Suprapubic skin (tissue), 4 donors: ENCODE measurements at places on chromosomes 1 and 21.

DNA sequence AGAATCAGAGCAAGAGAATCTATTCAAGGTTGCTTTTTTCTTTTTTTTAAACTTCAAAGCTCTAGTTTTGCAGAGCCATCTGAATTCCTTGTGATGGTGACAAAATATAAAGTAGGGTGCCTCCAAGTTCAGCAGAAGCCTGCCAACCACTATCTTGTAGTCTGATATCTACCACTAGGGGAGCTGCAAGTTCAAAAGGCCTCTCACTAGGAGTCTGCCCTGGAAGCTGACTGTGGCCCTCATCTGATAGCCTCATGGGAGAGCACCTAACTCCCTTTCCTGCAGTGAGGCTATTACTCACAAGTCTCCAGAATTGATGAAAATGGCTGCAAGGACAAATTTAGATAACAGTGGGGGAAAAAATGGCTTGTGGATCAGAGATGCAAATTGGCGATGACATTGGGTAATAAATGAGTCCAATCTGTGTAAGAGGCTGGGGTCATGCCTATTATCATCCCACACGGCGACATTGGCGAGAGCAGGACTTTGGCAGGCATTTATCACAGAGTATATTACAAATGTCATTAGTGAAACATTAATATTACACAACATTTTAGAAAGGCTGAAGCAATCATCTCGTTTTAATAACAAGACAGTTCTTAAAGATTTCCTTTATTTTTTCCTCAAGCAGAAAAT lies 10.7 kb upstream of the ZP4 start:
- DNase-seq = no peak

- no peak for DNase-seq
These were observed 29.6 kb downstream of the TSNAX start for GRCh38 chr1:231557898-231558707.

DNA sequence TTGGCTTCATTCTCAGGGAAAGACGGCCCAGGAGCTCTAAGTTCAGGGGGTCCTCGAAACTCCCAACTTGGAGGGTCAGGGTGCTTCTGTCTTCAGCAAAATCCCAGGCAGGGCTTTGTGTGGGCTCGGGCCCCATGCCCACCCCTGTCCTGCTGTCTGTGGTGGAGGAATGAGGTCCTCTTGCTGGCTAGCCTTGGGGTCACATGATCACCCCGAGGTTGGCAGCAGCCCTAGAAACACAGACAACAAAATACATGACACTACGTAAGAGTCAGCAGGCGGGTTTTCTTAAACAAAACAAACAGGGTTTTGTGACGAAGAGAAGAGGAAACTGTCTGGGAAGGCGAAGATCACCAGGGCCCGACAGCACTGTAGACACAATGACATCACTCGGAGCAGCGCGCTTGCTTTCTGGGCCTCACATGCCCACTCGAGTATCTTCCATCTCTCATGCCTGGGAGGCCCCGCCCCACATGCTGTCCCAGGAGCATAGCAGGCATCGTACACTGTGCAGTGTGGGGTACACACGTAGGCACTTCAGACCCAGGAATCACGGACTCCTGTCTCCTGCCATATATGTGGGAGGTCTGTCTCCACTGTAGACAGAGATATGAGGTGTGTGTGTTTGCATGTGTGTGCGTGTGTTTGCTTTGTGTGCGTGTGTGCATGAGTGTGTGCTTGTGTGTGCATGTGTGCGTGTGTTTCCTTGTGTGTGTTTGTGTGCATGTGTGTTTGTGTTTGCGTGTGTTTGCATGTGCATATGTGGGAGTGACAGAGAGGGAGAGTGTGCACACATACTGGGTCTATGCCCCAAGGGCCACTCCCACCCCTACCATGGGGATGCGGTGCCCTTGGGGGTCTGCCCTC lies 94.7 kb downstream of the SIK1 start:
- DNase-seq = no peak

GRCh38 chr1:150168960-150169601 lies 19.4 kb downstream of the PLEKHO1 start:
- no peak for DNase-seq

DNA sequence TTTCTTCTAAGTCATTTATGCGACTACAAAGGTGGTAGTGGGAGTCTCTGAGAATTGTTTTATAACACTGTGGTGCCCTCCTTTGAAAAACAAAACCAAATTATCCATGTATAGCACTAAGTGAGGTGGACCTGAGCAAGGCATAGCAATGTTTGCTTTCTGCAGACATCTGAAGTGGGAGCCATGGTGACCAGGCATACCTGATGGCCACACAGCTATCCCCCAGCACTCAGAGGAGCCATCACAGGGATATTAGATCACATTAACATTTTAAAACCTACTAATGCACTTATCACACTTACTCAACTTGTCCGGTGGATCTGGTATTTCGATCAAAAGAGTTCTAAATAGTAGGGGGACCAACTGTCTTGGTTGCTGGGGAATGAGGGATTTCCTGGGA lies 24.8 kb upstream of the AVPR1B start:
- no peak for DNase-seq

GRCh38 chr1:170156594-170156993 lies 10.8 kb downstream of the NTMT2 start:
- no peak for DNase-seq

GRCh38 chr1:195580988-195581387 lies 1027.3 kb downstream of the KCNT2 start:
- no peak for DNase-seq

DNA sequence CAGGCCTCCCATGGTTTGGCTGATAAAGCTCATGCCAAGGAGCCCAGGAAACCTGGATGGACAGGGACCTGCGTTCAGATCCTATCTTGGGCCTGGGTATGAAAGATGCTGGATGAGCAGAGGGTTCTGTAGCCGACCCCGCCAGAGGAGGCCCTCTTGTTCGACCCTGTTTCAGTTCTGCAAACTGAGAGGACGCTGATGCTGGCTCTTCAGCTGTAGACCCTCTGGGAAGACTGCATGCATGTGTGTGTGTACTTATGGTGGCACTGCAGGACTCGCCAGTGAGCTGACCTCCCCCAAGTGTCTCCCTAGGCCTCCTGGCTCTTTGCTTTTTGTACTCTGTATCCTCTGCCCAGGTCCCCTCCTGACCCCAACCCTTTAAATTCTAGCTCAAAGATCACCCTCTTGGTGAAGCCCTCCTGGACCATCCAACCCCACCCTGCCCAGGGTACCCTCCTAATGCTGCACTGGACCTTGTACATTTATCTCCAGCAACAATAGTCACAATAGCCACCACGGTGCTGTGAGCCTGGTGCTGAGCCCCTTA lies 1.6 kb downstream of the EPS8L3 start:
- no peak for DNase-seq

- peak; percentile 89 for DNase-seq
These were observed 558 bp downstream of the PFKL start for GRCh38 chr21:44300262-44300959.

- no peak for DNase-seq
These were observed 120.9 kb upstream of the KIAA1614 start for GRCh38 chr1:180791806-180792205.

- no peak for DNase-seq
These were observed 32.4 kb upstream of the CTTNBP2NL start for GRCh38 chr1:112363636-112364035.

DNA sequence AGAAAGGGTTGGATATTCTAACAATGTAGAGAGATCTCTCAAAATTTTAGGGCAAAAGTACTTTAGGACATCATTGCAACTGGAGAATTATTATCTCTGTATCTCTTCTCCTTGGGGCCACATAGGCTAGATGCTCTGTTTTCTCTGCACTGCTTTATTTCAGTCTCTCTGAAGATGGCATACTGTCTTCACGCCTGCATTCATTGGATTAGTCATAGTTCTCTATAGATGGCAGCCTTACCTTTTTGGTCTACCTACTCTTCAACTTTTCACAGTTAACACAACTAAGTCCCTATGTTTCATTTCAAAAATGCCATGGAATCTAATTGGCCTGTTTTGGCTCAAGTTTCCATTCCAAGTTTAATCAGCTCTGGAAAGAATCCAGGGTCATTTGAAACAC lies 1623.3 kb upstream of the B3GALT2 start:
- no peak for DNase-seq

DNA sequence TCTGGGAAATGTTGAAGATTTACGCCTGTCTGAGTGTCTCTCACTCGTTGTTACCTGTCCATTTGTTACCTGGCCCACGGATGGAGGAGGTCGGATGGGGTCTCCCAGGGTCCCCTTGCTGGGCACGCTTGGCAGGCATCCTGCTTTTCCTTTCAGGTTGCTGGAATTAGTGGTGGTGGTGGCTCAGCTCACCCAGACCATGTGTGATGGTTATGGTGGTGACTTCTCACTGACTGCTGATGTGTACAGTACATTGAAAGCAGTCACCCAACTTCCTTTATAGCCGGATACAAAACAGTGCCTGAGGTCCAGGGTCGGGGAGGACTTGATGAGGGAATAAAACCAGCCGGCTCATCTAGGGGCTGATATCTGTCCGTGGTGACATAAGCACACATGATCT lies 19.5 kb downstream of the MAPKAPK2 start:
- peak; percentile 50 for DNase-seq

DNA sequence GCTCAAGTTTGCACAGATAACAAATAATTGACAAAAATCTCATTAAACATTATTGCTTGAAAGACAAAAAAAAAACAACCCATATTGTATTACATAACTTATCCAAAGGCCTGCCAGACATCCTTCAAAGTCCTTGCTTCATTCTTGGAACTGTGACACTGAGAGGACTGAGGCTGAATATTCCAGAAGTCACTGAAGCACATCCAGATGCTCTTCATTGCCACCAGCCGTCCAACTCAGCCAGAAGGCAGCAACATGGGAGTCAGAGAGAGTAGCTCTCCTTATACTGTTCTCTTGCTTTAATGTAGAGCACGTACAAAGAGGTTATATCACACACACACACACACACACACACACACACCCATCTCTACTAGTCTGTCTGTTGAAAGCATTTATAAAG lies 755.0 kb downstream of the LTN1 start:
- no peak for DNase-seq

DNA sequence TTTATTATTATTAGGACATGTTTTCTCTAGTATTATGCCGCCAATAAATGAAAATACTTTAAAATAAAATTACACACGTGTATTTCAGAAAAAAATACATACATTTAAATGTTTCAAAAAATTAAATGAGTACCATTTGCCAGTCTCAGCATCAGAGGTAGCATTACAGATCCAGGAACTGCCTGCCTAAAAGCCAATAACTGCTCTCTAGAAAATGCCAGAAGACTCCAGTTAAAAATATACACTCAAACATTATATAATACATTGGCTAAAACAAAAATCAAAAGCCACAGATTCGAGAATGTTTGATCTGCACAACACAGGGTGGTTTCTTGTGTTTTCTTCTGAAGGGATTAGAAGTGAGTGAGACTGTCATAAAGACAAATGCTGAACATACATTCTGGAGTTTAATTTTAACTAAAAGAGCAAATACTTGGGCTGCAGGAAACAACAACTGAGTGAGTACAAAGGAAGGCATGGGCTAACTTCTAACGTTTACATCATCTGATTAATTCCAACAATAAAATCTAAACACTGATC lies 105.5 kb downstream of the RERE start:
- no peak for DNase-seq

DNA sequence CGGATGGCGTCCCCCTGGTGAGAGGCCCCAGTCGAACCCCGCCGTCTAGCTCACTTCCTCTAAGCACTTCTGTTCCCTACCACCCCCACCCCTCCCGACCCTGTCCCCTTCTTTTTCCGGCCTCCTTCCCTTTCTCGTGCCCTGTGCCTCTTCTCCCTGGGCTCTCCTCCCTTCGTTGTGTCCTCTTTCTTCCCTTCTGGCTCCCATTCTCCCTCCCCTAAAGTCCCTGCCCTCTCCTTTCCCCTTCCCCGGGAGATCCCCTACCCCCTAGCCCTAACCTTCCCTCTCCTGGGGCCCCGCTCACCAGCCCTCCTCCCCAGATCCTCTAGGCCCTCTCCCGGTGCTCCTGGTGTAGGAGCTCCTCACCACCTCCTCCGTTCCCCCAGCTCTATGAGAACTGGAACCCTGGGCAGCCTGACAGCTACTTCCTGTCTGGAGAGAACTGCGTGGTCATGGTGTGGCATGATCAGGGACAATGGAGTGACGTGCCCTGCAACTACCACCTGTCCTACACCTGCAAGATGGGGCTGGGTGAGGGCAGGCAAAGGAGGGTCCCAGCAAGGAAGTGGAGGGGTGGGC lies 15.9 kb downstream of the BCAN start:
- no peak for DNase-seq

- no peak for DNase-seq
These were observed 11.1 kb downstream of the STX6 start for GRCh38 chr1:181011301-181012202.

- DNase-seq = no peak
These were observed 32.3 kb downstream of the SLC66A1 start for GRCh38 chr1:19344372-19344810.
